Stimulated activated CD4-positive, alpha-beta T cell treated with anti-CD3 and anti-CD28 coated beads, Interleukin-12 subunit alpha, Interleukin-12 subunit beta, amount 100 ng/mL, for 24 hours (primary cell): ENCODE measurements at places on chromosomes 16 and 17.

- DNase-seq: no peak
These were observed 17.8 kb downstream of the ACTG1 start for GRCh38 chr17:81494626-81495377.

GRCh38 chr16:67150047-67150832 lies 558 bp downstream of the B3GNT9 start:
- DNase-seq: no peak

- no peak for DNase-seq
These were observed 254.5 kb downstream of the FTO start for GRCh38 chr16:53958341-53958880.

GRCh38 chr17:64632194-64632593 lies 29.9 kb downstream of the SMURF2 start:
- DNase-seq: no peak

GRCh38 chr17:64223283-64223682 lies 39.8 kb downstream of the TEX2 start:
- no peak for DNase-seq

DNA sequence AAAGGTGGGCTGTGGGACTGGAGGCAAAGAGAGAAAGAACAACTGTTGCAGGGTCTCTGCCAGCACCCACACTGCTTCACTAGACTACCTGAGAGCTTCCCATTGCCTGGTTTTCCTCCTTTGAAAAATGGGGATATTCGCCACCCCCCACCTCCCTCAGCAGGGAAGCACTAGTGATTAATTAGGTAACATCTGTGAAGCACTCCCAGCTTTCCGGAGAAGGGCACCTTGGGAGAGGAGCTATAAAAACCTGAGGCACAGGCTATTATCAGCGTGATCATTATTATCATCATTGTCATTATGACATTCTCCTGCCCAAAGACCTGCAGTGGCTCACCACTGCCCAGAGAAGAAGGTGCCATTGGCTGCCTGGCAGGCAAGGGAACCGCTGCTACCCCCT lies 83.5 kb downstream of the XYLT1 start:
- DNase-seq: no peak

DNA sequence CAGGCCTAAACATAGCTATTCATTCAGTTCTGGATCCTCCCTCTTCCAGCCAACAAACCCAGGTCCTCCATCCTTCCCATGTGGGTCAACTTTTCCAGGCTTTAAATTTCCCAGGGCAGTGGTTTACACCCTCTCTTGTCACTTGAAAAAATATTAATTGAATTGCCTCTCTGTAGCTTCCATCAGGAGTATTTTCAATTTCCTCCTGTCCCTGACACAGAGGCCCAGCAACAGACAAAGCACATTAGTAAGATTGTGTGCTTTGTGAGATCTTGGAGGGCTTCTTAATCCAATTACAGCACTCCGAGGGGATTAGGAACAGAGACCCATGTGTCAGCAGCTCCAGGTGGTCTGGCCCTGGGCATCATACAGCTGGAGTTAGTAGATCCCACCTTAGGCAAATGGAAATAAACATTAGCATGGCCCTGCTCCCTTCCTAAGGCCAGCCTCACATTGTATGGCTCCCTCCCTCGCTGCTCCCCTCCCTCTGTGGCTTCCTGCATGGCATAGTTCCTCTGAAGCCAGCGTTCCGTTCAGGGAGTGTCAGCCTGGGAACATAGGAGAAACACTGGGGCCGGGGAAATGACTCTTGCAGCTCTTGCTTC lies 132.7 kb upstream of the HSBP1 start:
- DNase-seq: no peak

- no peak for DNase-seq
These were observed 112.6 kb upstream of the LHX1 start for GRCh38 chr17:36824678-36825101.

GRCh38 chr17:82339634-82340580 lies 6.3 kb upstream of the SECTM1 start:
- DNase-seq: no peak

GRCh38 chr16:77157346-77158058 lies 33.5 kb upstream of the MON1B start:
- no peak for DNase-seq

DNA sequence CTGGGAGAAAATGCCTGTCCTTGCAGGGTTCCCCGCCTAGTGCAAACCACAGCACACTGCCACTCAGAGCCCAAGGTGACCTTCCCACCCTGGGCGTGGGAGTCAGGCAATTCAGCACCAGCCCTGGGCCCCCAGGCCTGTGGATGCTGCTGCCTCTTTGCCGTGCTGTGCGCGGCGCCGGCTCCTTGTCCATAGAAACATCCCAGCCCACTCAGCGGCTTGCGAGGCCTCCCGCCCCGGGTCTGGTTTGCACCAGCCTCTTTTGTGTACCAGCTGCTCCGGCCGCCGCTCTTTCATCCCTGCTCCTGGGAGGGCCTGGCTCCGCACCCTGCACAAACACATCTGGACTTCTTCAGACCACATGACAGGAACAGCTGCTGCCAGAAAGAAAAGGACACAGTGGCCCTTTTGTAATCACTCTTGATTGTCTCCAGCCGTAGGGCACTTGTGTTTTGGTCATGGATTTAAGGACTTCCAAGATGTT lies 75.4 kb upstream of the SDK2 start:
- DNase-seq: no peak

DNA sequence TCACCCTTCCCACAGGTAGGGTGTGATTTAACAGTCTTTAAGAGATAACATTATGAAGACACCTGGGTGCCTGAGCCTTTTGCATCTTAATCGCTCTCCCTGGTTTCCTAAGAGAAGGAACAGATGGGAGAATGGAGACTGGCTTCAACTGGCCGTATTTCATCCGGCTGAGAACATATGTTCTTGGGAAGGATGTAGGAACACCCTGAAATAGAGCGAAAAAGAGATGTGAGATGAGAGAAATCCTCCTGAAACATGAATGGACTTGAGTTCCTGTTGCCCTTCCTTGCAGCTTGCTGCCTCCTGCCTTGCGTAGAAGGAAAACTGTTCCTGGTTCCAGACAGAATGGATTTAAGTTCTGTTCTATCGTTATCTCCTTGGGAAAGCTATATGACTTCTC lies 385.4 kb upstream of the RBFOX1 start:
- DNase-seq: no peak

DNA sequence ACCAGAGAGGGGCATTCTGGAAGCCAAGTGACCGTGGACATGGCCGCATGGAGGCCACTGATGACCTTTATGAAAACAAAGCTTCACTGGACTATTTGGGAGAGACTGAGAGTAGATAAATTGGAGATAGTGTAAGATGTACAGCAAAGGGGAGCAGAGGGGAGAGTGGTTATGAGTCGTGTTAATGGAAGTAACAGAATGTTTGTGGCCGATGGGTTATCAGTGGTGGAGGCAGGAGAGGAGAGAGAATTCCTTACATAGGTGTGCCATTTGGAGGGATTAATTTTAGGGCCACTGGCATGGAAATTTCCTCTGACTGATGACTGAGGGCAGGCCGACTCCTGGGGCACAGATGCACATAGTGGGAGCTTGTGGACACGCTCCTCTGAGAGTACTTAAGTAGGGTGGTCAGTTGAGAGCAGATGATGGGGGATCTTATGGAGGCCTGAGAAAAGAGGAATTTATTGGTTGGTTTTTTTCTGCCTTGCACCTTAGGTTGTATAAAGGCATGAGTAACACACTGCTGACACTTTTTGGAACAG lies 19.2 kb downstream of the PRPSAP2 start:
- no peak for DNase-seq

GRCh38 chr17:51056813-51057510 lies 63.7 kb downstream of the SPAG9 start:
- no peak for DNase-seq

GRCh38 chr16:11084876-11085485 lies 140.6 kb downstream of the CLEC16A start:
- no peak for DNase-seq

- no peak for DNase-seq
These were observed 1.1 kb downstream of the TSEN54 start for GRCh38 chr17:75517297-75517865.

DNA sequence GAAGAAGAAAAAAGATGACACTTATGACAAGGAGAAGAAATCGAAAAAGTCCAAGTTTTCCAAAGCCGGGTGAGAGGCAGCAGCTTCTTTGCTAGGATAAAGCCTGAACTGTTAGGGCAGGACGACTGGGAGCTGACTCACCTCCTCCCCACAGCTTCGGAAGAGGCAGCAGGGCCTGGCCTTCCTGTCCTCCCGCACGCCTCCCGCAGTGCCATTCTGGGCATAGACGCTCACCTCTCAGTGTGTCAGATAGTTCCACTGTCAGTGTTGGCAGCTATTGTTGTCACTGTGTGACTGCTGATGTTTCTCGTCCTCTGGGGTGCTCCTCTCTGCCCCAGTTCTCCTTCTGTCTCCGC lies 12.6 kb downstream of the UBN1 start:
- no peak for DNase-seq

DNA sequence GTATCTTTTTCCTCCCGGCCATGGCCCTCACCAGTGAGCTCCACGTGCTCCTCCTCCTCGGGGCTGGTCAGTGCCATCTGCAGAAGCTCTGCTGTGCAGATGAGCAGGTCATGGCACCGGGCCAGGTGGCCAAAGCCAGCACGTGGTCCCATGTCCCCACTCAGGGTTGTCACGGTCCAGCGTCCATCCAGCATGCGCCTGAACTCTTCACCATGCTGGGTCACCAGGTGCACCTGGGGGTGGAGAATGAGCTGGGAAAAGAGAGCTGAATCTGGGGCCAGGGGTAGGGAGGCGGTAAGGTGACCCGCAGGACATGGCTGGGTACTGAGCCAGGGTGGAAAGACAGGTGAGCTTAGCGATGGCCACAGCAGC lies 1.3 kb downstream of the DHX58 start:
- DNase-seq: no peak

GRCh38 chr17:57606111-57606875 lies 138.8 kb downstream of the CCDC182 start:
- no peak for DNase-seq

- DNase-seq: no peak
These were observed 44.6 kb upstream of the GSE1 start for GRCh38 chr16:85568519-85568918.

GRCh38 chr17:34820248-34820801 lies 140.9 kb downstream of the CCT6B start:
- DNase-seq: no peak

DNA sequence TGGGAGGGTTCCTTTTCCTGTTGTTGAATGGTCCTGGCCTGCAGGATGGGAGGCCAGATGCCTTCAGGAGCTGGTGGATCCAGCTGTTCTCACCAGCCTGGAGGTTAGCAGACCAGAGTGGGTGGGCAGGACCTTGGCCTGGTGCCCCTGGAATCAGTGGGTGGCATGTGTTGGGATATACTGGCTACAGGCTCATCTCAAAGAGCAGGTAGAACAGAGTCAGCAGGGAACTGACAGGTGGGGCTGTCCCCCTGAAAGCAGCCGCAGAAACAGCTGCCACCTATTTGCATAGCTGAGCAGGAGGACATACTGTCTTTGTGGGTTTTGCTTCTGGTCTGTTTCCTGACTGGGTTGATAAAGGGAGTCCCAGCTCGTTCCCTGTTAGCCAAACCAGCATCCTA lies 144.1 kb downstream of the RAB11FIP4 start:
- DNase-seq: no peak

- DNase-seq: no peak
These were observed 24.5 kb downstream of the AKAP1 start for GRCh38 chr17:57109393-57110151.
